ENCODE measurements at places on chromosomes 3 and 15.

DNA sequence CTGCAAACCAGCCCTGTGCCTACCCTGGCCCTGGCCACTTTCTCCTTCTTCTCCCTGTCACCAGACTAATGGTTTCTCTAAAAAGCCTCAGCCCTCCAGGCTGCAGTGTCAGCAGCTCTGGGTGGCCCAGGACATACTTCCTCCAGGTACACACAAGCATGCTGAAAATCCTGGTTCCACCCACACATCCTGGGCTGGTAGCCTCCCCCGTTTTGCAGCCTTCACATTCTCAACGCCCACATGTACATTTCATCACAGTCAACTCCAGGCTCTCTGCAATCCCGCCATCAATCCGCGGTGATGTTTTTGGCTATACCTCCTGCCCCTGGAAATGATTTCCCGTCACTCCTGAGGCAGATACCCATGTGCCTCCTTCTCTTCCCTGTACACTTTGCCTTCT is 59.4 kb downstream of the MAGEF1 start:
- DNase-seq, result no peak

DNA sequence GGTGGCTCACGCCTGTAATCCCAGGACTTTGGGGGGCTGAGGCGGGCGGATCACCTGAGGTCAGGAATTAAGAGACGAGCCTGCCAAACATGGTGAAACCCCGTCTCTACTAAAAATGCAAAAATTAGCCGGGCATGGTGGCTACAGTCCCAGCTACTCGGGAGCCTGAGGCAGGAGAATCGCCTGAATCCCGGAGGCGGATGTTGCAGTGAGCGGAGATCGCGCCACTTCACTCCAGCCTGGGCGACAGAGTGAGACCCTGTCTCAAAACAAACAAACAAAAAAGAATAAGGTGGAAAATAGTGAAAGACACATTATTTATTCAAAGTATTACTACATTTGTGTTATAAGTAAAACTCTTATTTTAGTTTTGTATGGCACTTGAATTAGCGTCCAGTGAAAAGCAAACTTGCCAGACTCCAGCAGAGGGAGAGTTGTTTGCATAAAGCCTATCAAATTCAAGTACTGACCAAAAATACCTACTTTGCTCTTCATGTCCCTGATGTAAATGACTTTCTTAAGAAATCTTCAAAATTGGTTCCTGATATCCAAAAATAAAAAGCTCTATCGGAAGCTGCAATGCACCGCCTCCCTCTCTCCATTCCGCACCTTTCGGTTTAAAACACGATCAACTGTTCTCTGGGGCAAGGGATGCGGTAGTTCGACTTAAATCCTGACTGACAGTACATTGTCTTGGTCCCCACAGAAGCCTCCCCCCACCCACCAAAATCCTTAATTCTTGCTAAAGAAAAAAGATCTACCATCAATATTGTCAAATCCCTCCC is 1.2 kb downstream of the TRPM7 start:
- no peak for DNase-seq

DNA sequence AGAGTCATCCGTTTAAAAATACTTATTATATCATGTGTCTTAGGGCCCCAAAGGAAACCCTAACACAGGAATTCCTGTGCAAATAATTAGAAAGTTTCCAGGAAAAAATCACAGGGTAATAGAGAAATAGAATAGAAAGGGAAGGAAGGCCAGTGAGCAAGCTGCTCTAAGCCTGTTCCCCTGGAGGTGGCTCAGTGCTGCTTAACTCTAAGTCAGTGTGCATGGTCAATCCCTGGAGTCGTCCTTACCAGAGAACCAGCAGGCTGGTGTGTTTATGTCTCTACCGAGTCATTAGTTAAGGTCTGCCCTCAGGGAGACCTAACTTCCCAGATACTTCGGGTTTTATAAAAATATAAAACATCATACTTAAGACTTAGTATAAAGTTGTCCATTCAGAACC is 21.0 kb upstream of the MCF2L2 start:
- DNase-seq, result peak; percentile 18

DNA sequence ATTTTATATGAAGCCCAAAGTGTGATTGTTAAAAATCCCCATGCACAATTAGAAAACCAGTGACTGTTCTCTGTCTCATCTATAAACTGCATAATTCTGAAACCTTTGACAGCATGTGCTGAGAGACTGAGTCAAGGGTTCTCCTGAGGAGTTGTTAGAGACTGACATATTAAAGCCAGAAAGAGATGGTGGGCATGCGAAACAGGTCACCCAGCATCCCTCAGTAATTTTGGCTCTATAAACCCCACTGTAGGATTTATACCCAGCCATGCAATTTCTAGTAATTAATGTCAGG is 3.6 kb downstream of the VGLL3 start:
- no peak for DNase-seq

All from AG08395 (cell line).